ENCODE measurements at places on chromosomes 16 and 17. TPM values are rescaled to one million over a fixed set of nuclear protein-coding genes. Genes with fewer than 3 reads are reported as not detected.

DNA sequence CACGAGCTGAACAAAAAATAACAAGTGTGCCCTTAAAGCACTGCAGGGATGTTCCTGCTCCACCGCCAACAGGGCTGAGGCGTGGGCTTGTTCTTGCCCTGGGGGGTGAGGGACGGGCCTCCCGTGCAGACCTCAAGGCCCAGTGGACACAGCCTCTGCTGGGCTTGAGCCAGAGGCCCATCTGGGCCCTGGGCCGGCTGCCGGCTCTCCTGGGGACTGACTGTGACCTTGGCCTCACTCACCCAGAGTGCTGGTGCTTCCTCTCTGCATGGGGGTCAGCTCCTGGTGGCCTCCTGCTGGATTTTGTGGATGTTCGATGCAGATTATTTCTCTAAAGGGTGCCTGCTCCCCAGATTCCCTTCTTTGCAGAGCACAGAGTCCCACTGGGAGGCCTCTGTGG, 54.2 kb upstream of the CDR2 start:
- no peak for DNase-seq

DNA sequence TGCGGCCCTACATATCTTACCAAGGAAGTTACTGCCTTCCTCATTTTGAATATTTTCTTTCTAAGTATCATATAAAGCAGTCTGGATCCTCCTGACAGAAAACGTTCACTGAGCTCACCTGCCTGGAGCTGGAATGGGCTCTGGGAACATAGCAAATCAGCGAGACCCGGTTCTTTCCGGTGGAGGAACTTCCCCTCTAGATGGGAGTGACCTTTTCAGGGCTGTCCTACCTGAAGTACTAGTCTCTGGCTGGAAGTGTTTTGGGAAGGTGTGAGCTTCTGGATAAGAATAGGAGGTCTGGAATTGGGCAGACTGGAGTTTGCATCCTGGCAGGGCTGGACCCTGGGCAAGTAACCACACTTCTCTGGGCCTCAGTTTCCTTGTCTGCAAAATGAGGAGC, 79.3 kb downstream of the SDR42E1 start:
- no peak for DNase-seq

DNA sequence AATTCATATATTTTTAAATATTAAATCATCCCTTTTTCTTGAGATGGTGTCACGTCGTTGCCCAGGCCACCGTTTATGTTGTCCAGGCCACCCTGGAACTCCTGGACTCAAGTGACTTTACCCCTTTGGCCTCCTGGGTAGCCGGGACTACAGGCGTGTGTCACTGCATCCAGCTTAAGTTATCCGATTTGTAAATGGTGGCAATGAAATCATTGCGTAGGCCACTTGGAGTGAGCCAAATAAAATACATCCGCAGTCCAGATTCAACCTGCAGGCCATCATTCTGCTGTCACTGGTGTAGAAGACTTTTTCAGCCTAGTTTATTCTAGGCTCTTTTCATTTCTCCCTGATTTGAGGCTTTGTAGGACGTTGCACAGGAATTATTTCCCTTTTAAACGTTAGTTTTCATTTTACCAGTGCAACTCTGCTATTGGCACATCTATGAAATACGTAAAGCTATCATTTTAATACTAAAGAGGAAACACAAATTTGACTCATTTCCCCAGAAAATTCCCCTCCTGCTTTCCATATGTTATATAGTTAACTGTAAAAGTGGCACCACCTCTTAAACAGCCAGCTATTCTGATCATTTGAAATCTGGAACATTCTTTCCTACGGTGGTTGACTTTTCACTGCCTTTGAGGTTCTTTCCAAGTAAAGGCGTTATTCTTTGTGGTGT, 449.8 kb downstream of the MAF start:
- no peak for DNase-seq

- DNase-seq: no peak
Observed at GRCh38 chr16:55655897-55656681, at the start of gene SLC6A2. SLC6A2 (plus strand) TSS chr16:55655988; CDS start chr16:55656695, 707 bp downstream.

DNA sequence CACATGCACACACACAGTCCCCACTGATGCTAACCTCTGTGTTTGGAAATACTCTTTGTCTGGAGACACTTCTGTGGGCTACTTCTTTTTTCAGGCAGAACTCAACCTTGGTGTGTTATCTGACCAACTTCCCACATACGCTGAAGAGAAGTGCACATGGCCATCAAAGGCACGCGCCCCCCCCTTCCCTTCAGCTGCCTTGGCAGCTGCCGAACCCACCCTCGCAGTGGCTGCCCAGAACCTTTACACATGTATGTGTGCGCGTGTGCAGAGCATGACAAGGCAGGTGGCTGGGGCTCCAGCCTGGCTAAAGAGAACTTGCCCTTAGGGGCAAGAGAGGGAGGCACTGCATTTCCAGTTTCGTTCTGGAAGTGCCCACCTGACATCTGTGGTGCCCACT, 3.9 kb downstream of the RAPGEFL1 start:
- DNase-seq: no peak

- DNase-seq: peak; percentile 69
Observed at GRCh38 chr16:22813223-22813947, 577 bp upstream of the HS3ST2 start.

DNA sequence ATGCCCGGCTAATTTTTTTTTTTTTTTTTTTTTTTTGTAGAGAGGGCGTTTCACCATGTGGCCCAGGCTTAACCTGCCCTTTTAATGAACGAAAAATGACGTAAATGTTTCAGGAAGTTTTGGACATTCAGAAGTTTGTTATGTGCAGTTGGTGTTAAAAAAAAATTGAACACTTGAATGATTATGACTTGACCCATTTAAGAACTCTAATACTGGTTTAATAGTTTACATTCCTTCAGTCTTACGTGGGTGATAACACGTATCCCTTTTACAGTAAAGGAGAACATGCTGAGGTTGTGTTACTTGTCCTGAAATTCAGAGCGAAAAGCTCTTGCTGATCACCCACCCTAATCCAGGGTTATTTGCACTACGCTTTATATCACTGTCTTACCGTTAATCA, 1.7 kb downstream of the MLYCD start:
- DNase-seq: no peak

GRCh38 chr16:50509521-50510341, 38.5 kb upstream of the NKD1 start:
- DNase-seq: no peak

DNA sequence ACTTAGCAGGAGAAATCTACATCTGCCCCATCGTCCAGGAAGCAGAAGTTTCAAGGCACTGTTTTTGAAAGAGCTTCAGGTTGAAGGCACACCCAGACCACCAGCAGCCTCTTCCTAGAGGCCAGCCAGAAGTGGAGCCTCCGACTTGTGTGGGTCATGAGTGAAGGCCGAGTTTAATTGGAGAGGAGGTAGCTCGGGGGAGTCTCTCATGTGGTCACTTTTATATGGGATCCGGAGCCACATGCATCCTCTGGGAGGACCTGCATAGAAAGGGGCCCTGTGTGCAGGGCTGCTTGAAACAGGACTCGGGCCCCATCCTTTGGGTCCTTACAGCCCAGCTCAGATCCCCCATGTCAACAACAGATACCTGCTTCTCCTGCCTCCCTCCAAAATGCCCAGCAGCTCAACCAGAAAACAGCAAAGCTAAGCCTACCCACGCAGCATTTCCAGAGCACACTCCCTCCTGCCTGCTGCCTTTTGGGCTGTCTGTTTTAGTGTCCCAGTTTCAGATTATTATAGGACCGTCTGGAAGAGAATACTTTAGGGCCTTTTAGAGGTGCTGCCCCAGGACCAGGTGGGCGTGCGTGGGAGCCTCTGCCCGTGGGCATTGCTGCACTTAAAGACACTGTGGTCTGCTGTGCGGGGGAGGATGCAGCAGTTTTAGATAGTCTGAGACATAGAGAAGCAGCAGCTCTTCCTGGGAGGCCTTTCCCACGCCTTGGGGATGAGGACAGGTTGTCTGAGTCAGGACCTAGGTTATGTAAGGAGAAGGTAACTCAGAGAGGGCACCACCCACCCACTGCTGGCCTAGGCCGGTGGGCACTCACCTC, 29.5 kb downstream of the MPRIP start:
- no peak for DNase-seq

DNA sequence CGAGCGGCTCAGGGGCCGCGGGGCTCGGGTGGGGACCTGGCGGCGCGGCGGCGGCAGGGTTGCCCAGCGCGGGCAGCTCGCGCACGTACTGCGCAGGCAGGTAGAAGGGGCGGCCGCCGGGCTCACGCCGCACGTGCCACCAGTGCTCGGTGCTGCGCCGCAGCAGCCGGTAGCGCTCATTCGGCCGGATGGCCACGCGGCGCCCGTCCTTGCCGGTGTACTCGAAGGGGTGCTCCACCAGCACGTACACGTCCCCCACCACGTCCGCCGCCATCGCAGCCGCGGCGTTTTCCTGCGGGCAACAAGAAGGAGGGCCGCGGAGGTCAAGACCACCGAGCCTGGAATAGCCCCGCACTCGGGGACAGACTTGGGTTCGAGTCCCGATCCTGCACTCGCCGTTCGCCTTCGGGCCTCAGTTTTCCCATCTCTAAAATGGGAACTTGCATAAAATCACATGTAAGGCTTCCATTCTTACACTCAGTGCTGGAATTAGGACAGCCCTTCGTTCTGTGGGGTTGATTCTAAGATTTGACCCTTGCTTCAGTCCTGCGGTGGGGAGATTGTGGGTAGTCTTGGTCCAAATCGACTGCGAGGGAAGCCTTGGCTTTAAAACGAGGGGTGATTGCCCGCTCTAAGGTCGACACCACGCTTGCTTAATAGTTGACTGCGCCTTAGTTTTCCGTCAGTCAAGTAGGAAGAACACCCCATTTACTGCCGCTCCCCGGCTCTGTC, 2.5 kb downstream of the ARHGAP27 start:
- no peak for DNase-seq

DNA sequence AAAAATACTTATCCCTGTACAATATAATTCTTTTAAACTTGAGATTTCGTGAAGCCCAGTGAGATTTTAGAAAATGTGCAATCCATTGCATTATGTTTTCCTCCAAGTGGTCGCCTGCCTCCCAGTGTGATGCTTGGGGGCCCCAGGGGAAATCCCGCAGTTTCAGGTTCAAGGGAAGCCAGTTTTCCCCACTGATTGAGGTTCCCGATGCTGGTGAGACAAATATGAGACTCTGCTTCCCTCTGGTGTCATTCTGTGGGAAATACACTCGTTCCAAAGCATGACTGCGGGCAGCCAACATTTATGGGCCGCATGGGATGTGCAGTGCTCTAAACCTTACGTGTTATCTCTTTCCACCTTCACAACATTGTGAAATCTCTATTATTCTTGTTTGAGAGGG, 200.8 kb downstream of the PRKCB start:
- peak; percentile 35 for DNase-seq

DNA sequence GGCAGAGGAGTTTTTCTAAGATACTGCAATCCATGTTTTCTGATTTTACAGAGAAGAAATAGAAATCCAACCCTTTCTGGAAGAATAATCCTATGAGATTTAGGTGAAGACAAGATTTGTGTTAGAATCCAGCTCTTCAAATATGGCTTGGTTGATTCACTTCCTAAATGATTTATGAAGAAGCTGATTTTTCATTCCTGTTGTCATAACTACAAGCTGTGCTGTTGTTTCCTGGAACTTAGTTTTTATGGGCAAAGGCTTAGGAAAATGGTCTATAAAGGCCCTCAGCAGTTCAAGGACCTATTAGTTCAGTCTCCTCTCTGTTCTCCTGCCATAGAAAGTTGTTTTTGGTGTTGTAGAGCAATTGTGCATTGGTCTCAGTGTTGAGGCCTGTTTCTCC, 174.2 kb upstream of the FAM20A start:
- DNase-seq: no peak

DNA sequence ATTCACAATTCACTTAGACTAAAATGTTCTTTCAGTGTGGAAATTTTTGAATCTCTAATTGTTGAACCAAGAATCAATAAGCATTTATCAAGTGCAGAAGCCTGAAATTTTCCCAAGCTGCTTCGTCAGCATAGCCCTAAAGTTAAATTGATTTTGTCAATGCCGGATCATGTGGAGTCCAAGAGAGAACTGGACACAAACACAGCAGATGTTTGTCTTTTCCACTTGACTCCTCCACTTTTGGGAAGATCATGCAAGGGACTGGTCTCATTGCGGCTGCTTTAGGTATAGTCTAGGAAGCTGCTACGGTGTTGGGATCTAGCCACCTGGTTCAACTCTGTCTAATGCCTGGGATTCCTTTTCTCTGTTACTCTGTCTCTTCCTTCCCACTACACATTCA, 95.7 kb downstream of the CYB561 start:
- no peak for DNase-seq

- no peak for DNase-seq
Observed at GRCh38 chr16:2784358-2785100, 2.8 kb downstream of the PRSS33 start.

GRCh38 chr17:10311131-10311530, 61.7 kb downstream of the MYH13 start:
- no peak for DNase-seq

DNA sequence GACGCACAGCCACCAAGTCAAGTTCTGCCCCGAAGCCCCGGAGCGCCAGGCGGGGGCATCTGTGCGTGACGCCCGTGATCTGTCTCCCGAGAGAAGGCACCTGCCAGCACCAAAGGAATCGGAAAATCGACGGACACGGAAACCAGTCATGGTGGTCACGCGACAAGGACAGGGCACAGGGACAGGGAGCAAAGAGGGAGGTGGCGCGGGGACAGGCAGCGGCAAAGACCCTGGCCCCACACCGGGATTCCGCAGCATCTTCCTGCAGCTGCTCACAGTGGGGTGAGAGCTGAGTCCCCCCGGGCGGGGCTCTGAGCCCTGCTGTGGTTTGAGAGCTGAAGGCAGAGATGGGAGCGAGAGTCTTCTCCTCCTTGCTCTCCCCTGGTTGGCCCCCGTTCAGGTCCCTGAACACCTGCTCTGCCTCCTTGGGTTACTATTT, 56.4 kb downstream of the ABR start:
- no peak for DNase-seq

- DNase-seq: no peak
Observed at GRCh38 chr17:80839511-80839941, 152.1 kb upstream of the CHMP6 start.

Gene HOXB2
- polyA plus RNA-seq: 50.6 TPM

Gene NACA2
- 2.6 TPM for polyA plus RNA-seq

Gene HBA1
- 719 TPM for polyA plus RNA-seq

Gene SPNS3
- 4.1 TPM for polyA plus RNA-seq

Gene SHISA6
- 1.9 TPM for polyA plus RNA-seq

Gene KCNG4
- polyA plus RNA-seq: 0.09 TPM

Gene ITGAD
- polyA plus RNA-seq: 0.46 TPM

Gene GAN
- 3.5 TPM for polyA plus RNA-seq

Gene SDR42E2
- 0.27 TPM for polyA plus RNA-seq
